ENCODE measurements at places on chromosomes 16 and 17. TPM values are rescaled to one million over a fixed set of nuclear protein-coding genes. Genes with fewer than 3 reads are reported as not detected.

TEX19 gene
- 1.1 TPM for total RNA-seq

DNA sequence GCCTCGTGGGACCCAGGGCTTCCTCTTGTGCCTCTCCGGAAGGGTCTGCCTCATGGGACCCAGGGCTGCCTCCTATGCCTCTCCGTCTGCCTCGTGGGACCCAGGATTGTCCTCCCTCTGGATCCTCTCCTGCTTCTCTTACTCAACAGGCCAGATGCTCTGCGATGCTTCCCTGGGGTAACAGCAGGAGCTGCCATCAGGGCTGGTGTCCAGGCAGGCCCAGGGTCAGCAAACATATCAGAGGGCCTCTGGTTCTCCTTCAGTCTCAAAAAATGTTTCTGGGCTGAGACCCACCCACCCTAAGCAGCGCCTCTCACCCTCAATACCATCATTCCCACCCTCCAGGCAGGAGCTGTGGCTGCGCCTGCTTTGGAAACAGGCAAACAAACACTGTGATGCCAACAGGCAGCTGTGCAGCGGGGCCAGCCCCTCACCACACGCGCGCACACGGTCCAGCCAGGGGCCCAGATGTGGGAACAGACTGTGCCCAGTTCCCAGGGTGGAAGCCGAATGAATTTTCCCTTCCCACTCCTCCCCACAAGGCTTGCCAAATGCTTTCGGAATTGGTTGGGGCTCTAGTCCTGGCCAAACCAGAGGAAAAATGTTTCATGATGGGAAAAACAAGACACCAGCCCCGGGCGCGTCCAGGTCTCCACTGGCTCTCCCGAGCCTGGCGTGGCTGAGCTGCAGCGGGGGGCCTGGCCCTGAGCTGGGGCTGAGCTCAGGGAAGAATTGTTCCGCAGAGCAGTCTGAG lies 11.3 kb downstream of the TIMM22 start:
- no peak for DNase-seq

KRTAP4-7 gene
- total RNA-seq, result not detected

DNA sequence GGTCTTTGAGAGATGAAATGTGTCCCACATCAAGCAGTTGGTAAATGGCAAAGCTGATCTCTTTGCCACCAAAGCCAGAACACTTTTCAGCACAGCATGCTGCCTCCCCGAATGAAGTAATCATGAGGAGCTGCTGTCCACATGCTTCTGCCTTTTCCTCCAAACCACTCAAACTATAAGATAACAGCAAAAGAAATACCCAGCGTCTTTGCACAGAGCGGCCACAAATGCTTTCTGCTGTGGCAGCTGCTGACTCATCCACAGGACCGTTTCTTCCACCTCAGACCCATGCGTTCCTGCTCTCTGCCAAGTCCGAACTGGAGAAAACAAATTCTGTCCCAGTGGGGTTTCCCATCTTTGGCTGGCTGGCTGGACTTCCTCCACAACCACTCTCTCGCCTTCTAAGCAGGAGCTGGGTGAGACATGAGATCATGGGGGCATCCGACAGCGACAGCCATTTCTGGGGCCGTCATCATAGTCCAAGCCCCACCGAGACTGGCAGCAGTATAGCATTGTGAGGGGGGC lies 27.1 kb downstream of the TBC1D3B start:
- DNase-seq, result no peak

STX1B gene
- not detected for total RNA-seq

Data from HT-29 (cell line).